ENCODE measurements at places on chromosomes 11 and 22.

DNA sequence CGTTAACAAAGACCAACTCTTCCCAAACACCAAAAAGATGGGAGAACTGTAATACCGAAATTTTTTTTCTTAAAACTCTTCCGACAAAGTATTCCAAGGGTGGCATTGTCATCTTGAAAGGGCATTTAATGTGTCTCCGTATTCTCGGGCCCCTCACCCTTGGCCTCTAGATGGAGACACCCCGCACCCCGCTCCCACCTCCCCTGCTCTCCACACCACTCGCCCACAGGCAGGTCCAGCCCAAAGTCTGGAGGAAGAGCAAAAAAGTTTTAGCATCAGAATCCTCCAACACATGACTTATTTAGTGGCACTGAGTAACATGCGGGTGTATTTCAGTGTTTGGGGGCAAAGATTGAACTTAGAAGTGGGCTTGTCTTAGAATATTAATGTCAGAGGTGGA is 20.7 kb downstream of the SPATA19 start:
- no peak for DNase-seq

DNA sequence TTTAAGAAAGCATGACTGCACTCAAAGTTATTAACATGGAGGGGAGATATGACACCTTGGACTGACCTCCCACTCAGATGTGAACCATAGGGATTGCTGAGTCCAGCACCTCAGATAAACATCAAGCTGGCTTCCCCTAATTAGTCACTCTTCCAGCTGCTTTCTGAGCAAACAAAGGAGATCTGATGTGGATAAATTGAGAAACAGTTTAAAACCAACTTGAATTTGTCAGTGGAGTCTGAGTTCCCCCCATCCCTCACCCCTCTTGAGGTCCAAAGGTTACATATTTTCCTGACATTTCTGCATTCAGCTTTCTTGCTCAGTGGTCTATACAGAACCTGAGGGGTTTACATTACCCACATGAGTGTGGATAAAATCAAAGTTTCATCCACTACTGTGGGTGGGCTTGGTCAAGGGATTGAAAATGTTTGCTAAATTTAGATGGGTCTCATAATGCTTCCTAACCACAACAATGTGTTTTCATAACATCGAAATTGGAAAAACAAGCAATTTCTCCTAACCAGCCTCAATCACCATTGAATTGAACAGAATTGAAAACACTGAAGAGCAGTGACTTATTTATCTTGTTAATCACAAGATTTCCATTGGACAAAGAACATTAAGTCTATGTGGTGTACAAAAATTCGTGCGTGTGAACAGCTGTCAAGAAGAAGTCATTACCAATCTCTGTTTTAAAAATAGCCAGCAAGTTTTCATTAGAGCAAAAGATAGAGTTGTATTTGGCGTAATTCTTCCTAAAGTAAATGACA is 292.3 kb downstream of the METTL15 start:
- DNase-seq: no peak

DNA sequence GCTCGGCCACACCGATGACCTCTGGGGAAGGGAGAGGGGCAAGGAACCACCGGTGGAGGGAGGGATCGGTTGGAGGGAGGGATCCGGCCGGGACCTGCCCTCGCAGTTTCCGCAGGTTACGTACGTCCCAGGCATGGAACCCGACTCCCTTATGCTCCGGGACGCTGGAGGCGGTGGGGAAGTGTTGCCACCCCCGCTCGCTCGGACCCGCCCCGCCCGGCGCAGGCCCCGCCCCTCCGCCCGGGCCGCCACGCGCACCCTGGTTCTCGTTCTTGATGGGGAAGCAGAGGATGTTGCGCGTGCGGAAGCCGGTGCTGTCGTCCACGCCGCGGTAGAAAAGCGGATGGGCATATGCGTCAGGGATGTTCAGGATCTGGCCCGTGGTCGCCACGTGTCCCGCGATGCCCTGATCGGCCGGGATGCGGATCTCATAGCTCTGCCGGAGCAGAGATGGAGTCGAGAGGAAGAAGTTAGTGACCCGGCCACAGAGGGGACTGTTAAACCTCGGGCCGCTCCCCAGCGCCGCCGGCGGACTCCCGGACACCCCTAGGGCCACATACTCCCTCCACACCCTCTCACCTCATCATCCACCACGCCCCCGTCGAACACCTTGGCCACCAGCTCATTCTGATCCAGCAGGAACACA is 89.8 kb downstream of the PDE2A start:
- DNase-seq: no peak

DNA sequence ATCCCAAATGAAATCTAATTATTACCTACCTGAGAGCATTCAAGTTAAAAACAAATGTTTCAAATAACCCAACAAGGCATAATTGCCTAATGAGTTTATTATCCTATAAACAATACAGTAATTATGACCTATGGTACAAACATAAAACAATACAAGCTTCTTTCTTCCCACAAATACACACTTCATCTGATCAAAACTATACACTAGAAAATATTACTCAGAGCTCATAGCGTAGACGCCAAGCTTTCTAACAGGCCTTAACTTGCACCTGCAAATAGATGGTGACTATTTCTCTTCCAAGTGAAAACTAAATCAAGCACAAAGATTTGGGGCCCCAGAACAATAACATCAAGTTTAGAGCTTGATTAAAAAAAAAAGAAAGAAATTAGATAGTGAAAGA is 78.1 kb downstream of the SOX6 start:
- DNase-seq: no peak

DNA sequence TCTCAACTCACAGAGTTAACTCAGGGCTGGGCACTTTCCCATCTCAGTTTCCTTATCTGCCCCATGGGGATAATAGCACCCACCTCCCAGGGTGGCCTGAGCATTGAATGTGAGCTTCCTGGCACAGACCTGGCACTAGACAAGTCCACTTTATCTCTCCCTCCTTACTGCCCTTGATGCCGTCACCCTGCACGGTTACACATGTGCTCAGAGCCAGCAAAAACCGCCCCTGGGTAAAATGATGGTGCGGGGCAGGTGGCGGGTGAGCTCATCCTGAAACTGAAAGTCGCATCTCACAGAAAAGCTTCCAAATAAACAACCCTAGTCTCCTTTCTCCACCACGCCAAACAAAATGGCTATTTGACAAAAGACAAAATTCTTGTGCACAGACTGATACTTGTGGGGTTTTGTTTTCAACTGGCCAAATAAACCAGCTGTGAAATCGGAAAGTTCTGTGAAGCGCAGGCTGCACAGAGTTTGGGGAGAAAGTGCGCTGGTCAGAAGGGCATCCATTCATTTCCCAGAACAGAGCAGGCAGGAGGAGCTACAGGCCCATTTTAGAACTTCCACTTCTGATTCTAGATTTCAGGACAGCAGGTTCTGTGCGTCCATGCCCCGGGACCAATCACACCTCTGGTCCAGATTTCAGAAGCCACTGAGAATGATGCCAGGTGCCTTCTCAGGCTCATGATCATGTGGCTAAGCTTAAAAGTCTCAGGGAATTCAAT is 138.1 kb downstream of the SHANK2 start:
- DNase-seq: no peak

- DNase-seq: no peak
These were observed 537.5 kb downstream of the DLG2 start for GRCh38 chr11:85089654-85090053.

DNA sequence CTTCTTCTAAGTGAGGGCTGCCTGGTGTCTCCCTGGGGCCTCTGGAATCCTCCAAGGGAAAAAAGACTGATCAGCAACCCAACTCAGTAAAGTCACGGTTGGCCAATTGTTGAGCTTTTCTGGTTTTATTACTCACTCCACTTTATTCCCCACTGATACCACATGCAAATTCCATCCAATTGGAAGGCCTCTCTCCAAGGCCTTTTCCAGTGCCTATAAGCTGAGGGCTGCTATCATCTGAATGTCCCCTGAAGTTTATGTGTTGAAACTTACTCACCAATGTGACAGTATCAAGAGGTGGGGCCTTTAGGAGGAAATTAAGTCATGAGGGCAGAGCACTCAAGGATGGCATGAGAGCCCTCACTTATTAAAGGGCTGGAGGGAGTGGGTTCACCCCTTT is 463.3 kb downstream of the BUD13 start:
- no peak for DNase-seq

DNA sequence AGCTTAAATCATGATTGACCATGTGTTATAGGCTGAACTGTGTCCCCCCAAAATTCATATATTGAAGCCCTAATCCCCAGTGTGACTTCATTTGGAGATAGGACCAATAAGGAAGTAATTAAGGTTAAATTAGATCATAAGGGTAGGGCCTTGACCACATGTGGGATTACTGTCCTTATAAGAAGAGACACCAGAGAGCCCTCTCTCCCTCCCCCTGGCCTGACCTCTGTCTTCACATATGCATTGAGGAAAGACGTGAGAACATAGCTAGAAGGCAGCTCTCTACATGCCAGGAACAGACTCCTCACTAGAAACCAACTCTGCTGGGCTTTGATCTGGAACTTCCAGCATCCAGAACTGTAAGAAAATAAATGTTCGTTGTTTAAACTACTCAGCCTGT is 13.6 kb upstream of the NUP50 start:
- no peak for DNase-seq

- no peak for DNase-seq
These were observed 106.4 kb upstream of the KIRREL3 start for GRCh38 chr11:127106938-127107337.

DNA sequence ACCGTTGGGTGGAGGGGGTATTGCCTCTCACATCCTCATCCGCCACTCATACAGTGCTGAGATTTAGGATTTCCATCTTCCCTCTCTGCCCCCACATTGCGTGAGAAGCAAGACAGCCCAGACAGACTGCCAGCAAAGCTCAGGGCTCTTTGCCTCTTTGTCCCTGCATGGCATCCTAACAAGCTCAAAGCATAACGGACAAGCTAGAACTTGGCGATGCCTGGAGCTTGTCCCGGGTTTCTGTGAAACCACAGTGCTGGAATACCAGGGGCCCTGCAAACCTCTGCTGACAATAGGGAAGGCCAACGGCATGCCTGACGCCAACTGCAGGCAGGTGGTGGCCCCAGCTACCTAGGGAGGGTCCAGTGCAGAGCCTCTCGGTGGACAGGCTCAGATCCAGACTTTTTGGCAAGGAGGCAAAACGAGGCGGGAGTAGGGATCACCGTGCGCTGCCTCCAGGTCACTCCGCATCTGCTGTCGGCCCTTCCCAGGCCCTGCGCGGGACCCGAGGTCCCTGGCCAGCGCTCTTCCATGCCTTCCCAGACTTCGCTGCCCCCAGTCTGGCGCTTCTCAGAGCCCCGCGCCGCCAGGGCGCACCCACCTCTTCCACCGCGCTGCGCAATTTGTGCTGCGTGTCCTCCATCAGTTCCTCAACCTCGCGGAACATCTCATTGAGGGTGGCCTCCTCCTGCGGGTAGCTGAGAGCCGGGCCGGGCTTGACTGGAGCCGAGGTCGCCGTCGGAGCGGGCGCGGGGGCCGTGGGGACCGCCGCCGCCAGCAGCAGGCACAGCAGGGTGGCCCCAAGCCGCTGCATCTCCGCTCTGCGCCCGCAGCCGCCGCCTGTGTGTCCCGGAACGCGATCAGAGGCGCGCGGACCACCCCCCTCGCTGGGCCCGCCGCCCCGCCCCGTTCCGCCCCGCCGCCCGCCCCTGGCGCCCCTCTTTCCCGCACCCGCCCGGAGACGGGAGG is at the start of gene DKK3:
Gene DKK3 (minus strand): TSS at position 858 of the 969 bp plus-strand sequence. CDS start 44 bp downstream, at position 814.
- DNase-seq: no peak

DNA sequence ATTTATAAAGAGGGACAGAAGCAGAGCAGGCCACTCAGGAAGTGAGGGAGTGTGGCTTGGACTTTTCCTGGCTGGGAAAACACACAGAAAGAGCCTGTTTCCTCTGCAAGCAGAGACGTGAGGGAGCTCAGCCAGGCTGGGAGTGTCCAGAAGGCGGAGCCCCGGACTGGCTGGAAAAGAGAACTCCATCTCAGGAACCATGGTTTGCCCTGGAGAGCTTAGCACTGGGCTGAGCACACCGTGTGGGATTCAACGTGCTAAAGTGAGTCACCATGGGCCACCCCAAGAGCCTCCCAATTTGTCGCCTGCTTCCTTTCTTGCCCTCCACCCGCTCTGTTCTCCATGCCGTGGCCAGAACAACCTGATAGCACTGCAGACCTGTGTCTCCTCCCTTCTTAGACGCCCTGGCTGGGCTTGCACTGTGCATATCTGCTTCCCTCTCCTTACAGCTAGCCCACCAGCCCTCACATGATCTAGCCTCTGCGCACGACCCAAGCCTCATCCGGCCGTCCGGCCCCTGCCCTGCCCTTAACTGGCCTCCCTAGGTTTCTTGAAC is 51.8 kb downstream of the GALNT18 start:
- DNase-seq: no peak

GRCh38 chr11:115042002-115042401 is 363.7 kb downstream of the NXPE2 start:
- no peak for DNase-seq

- DNase-seq: no peak
These were observed 157.7 kb downstream of the MAML2 start for GRCh38 chr11:96185220-96185768.

DNA sequence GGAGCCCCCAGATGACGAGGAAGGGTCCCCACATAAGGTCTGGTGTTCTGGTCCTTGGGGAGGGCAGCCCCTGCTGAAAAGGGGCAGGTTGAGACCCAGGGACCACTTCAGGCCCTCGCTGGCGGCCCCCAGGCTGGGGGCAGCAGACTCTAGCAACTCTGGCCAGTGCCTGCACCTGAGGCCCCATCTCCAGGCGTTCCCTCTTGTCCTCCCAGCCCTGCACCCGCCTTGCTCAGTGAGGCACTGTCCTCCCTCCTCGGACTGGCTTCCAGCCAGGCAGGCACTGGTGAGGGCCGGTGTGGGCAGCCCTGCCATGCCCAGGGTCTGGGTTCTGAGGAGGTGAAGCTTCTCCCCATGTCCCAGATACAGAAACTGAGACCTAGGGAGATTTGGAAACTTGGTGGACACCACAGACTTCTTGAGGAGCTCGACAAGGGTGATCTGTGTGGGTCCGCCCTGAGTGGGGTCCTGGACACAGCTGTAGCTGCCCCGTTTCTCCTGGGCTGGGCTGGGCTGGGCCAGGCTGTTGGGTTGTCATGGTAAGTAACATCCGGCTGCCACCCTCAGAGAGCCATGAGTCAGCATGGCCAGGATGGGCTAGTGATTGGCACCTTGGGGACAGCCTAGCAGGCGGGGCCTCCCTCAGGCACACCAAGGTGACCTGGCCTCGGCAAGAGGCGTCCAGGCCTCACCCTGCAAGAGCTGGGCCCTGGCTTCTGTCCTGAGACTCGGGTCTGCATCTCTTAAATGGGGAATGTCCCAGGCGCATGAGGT is 11.1 kb upstream of the PHLDA2 start:
- DNase-seq: no peak

- no peak for DNase-seq
These were observed 51.4 kb upstream of the WNT7B start for GRCh38 chr22:46028106-46028991.

DNA sequence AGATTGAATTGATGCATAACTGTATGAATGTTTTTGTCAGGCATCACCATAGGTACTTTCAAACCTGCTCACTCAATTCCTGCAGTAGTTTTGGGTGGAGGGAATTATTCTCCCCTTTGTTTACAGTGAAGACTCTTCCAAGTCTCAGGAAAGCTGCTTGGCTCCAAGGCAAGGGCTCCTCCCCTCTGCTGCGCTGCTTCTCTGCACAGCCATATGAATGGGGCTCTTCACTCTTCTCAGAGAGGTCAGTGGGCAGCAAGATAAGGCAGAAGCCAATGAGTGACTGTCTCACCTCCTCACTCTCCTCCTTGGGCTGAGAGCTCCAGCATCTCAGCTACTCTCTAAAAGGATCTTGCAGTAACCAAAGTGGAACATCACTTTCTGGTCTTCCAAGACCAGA is 165.7 kb upstream of the TTC12 start:
- no peak for DNase-seq

- DNase-seq: no peak
These were observed 122.3 kb downstream of the BRD1 start for GRCh38 chr22:49705216-49705971.

Measured in activated CD8-positive, alpha-beta memory T cell treated with anti-CD3 and anti-CD28 coated beads for 1 hour (primary cell).